ENCODE measurements at places on chromosomes 1 and 21.

DNA sequence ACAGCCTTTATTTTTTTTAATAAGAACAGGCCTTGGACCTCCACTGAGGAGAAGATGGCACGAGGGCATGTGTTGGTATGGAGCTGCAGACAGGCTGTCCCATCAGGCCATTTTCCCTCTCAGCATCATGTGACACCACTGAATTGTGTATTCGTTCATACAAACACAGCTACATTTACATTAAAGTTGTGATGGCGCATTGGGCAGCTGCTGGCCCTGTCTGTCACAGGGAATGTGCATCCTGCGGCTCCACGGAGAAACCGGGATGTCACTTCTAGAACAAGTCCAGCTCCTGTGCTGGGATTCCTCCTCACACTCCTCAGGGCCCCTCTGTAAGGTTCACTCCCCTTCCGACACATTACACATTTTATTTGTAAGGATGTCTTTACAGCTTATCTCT lies 147.6 kb upstream of the TNR start:
- no peak for DNase-seq

DNA sequence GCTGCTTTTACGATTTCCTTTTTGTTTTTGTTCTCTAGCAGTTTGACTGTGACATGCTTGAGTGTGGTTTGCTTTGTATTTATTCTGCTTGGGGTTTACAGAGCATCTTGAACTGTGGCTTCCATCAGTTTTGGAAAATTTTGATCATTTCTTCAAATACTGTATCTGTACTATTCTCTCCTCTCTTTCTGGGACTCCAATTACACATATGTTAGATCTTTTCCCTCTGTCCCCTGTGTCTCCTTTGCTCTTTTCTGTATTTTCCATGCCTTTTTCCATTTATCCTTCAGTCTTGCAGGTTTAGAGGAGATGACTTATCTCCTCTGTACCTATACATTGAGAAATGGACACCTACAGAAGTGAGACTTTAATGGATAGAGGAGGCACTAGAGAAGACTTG lies 31.7 kb downstream of the COQ8A start:
- DNase-seq: no peak

DNA sequence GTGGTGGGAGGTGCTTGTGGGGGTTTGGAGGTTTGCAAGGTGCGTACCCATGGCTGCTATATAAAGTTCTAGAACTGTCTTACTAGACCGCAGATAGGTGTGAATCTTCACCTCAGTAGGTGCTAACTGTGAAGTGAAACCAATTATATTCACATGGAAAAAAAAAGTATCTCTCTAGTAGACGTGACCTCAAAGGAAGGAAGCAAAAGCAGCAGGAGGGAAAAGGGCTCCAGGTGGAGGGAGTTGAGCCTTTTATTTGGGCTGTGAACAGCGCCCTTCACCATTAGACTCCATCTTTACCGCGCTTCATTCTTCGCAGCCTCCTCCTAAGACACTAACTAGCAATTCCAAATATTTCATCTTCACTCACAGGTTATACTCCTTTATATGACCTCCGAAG lies 129.8 kb downstream of the TBX19 start:
- DNase-seq: no peak

GRCh38 chr1:27934818-27935549 lies at the start of gene SMPDL3B:
TSS of gene SMPDL3B (plus strand) at chr1:27935000. CDS start at chr1:27935184, 184 bp downstream.
- DNase-seq: no peak

GRCh38 chr1:6745073-6745472 lies 40.2 kb upstream of the CAMTA1 start:
- no peak for DNase-seq

All from thymus (tissue), 14 donors.